ENCODE measurements at places on chromosomes 2 and 18.

DNA sequence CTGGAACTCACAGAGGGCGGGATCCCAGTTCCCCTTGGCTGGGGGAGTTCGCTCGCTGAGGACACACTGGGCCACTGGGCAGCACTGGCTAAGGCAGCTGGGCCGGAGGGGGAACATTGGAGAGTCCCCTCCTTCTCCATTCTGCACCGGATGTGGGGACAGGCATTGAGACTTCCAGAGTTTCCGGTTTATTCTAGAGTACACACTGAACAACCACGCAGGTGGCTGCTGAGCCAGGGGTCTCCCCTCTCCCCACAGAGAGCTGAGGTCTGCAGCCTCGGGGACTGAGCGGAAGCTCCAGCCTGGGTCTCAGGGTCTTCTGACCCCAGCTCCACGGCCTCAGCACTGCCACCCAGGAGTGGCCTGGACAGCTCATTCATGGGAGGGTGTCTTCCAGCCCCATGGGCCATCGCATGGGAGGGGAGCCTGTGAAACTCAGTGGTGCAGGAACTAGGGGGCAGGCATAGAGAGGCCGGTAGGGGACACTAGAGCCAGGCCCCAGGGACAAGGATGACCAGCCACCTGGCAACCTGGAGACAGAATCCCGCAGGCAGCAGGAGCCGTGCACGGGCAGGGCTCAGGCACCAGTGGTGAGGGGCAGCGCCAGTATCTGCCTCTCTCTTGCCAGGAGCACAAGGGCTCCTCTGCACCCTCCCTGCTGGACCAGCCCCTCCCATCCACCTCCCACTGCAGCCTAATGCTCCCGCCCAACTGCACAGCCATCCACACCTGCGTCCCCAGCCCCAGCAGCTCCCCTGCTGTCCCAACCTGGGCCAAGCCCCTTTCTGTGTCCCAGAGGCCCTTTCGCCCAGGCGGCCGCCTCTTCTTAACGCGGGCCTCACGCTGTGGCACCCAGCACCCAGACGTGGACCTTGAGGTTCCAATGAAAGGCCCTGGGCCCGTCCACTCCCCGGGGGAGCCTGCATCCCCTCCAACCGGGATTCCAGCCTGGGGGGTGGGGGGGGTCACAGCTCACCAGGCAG lies 45.1 kb upstream of the GPC1 start:
- H3K36me3 ChIP-seq, result no peaks in the 10 kb centered on the region
- no peak overlapping the region for H3K4me3 ChIP-seq
- DNase-seq, result no peak
- peaks cover 14% of the 10 kb centered on the region for H3K4me1 ChIP-seq
- H3K27ac ChIP-seq, result no peak overlapping the region

- no peaks in the 10 kb centered on the region for H3K27me3 ChIP-seq
- no peak overlapping the region for H3K4me3 ChIP-seq
- DNase-seq, result no peak
- no peaks in the 10 kb centered on the region for H3K36me3 ChIP-seq
- no peaks in the 10 kb centered on the region for H3K4me1 ChIP-seq
- no peak overlapping the region for H3K27ac ChIP-seq
These were observed 24.6 kb upstream of the OTOS start for GRCh38 chr2:240165034-240165433.

GRCh38 chr2:4539121-4539520 lies 835.7 kb downstream of the DCDC2C start:
- H3K4me3 ChIP-seq, result no peak overlapping the region
- H3K36me3 ChIP-seq, result no peaks in the 10 kb centered on the region
- no peaks in the 10 kb centered on the region for H3K4me1 ChIP-seq

DNA sequence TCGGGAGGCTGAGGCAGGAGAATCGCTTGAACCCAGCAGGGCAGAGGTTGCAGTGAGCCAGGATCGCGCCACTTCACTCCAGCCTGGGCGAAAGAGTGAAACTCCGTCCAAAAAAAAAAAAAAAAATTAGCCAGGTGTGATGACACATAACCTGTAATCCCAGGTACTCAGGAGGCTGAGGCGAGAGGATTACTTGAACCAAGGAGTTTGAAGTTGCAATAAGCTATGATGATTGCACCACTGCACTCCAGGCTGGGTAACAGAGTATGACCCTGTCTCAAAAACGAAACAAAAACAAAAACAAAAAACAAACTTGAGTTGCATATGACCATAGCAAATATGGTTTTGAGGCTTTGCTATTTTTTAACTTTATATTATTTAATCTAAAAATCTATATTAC lies 25.8 kb downstream of the SANBR start:
- peaks cover 2% of the 10 kb centered on the region for H3K36me3 ChIP-seq
- no peaks in the 10 kb centered on the region for H3K4me1 ChIP-seq
- DNase-seq, result no peak
- H3K4me3 ChIP-seq, result no peak overlapping the region
- H3K27ac ChIP-seq, result no peak overlapping the region
- no peaks in the 10 kb centered on the region for H3K27me3 ChIP-seq

DNA sequence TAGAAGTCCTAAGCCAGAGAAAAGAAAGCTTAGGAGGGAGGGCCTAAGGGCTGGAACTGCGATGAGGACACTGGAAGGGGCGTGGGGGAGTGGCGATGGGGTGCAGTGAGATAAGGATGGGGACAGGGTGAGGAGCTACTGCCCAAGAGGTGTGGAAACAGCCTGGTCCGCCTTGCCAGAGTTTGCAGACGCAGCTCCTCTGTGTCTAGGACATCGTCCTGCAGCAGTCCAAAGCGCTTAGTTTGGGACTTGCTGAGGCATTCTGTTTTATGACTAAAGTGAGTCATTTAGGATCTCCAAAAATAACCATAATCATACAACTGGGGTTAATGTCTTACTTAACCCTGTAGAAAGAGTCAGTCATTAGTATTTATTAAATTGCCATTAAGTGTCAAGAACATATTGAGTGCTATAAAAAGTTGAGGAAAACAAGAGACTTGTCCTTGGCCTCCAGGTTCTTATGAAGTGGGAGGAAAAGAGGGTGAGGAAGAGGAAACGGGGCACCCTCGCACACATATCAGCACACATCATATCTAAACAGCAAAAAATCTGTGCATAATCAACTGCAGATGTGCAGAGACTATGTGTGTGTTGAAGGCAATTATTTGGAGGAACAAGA lies 74.8 kb downstream of the CDK15 start:
- no peak overlapping the region for H3K4me3 ChIP-seq
- H3K4me1 ChIP-seq, result peaks cover 23% of the 10 kb centered on the region
- DNase-seq, result peak; percentile 36
- no peaks in the 10 kb centered on the region for H3K27me3 ChIP-seq
- H3K36me3 ChIP-seq, result no peaks in the 10 kb centered on the region

DNA sequence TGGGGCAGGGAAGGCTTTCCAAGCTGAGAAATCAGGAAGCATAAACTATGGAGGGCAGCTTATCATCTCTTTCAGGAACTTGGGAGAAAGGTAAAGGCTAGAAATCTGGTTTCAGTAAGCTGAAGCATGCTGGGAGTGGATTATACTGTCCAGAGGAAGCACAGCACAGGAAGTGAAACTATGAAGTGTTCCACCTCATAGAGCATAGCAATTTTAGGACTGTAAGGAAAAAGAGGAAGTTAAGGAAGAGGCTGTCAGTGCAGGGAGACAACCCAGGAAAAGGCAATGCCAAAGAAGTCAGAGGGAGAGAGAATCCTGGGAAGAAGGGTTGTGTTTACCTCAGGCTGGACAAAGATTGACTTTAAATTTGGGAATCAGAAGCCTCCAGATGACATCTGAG lies 51.9 kb downstream of the EFEMP1 start:
- H3K4me3 ChIP-seq, result no peak overlapping the region
- no peaks in the 10 kb centered on the region for H3K27me3 ChIP-seq
- no peak for DNase-seq
- no peak overlapping the region for H3K27ac ChIP-seq

DNA sequence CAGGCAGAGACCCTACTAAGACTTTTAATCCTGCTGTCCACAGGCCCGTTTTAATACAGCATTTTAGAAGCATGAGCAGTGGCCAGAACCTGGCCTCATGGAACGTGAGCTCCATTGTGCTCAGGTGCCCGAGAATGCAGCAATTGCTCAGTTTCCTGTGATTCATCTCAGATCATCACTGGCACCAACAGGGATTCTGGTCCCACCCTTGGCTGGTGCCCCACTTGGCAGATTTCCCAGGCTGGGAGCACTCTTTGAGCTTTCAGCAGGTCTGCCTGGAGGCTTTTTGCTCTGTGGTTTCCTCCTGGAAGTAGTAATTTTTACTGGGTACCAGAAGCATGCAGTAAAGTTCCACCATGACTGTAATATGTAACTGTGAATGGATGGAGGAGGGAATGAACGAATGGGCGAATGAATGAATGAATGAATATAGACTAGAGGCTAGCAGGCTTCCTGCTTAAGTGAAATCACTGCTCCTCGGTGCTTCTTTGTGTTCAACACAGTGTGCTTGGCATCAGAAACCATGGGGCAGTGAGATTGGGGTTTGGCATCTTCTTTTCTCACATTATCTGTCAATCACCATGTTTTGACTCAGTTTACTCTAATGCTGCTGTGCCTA lies 312.9 kb downstream of the PRKCE start:
- H3K36me3 ChIP-seq, result no peaks in the 10 kb centered on the region
- peaks cover 28% of the 10 kb centered on the region for H3K4me1 ChIP-seq
- no peaks in the 10 kb centered on the region for H3K27me3 ChIP-seq
- peak overlapping the region; percentile 19 for H3K27ac ChIP-seq
- H3K4me3 ChIP-seq, result no peak overlapping the region

DNA sequence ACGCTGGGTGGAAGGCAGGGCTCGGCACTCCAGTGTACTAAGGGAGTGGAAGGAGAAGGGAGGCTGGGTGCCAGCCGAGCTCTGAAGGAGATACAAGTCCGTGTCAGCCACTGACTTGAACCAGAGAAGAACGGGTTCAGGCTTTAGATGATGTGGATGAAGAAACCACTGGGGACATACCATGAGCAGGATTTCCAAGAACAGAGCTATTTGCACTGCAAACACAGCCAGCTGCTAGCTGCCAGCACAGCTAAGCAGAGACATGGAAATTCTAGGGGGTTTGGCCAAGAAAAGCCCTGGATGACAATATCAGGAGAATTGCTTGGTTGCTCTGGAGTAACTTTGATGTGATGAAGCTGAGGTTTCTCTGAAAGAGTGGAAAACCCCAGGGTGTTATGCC lies 5.2 kb downstream of the CD207 start:
- H3K27ac ChIP-seq, result no peak overlapping the region
- no peak overlapping the region for H3K4me3 ChIP-seq
- no peak for DNase-seq
- peaks cover 2% of the 10 kb centered on the region for H3K27me3 ChIP-seq

DNA sequence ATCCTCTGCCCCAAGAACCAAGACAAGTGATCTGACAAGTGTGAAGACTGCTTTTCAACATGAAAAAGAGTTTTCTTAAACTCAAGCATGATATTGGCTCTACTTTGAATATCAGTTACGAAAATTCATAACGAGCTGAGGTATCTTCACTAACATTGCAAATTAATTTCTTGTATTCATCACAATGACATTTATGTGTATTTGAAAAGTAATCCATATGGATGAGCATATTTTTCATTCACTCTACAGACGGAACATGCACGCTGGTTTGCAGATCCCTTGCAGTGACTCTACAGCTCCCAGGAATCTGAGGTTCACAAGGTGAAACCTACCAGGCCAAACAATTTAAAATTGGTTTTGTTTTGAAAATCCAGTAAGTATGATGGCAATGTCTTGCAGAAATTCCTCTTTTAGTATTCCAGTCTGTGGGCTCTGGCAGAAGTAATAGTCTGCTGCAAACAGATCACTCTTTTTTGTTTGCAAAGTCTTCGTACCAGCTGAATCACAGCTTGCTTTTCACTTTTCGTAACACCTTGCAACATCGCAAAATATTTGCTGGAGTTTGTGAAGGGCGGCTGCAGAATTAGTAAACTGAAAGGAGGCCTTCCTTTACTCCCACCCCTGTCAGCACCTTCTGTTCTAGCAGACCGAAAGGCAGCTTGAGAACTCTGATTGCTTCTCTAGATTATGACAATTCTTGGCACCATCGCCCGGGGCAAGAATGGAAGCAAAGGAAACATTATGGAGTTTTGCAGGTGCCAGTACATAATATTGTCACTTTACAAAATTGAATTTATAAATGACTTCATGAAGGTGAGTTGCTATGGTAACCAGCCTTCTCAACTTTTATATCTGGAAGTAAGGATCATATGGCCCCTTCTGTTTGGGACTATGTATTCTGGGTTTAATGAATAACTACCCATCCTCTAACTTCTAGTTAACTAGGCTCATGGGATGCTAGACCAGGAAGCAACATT lies 168.7 kb downstream of the TMEM247 start:
- H3K36me3 ChIP-seq, result no peaks in the 10 kb centered on the region
- H3K4me3 ChIP-seq, result no peak overlapping the region
- peaks cover 10% of the 10 kb centered on the region for H3K4me1 ChIP-seq
- H3K27me3 ChIP-seq, result no peaks in the 10 kb centered on the region
- DNase-seq, result peak; percentile 54

DNA sequence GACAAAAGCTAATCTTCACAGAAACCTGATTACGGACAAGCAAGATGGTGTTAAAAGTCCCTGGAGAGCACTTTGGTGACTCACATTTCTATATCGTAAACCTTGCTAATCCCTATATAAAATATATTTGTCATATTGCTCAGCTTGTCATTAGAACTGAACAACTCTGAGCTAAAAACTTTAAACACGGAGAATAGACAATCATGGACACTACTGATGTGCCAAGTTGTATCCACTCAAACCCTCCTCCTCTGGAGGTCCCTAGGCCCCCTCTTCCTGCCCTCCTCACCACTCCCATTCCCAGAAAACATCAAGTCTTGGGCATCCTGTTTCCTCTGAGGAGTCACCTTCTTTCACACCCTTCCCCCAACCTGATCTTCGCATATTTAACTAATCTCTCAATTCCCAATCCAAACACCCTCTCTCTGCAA lies 138.7 kb upstream of the PID1 start:
- peak overlapping the region; percentile 8 for H3K27ac ChIP-seq
- peaks cover 23% of the 10 kb centered on the region for H3K4me1 ChIP-seq
- H3K36me3 ChIP-seq, result no peaks in the 10 kb centered on the region
- DNase-seq, result peak; percentile 45

GRCh38 chr2:173822889-173823542 lies 142.2 kb downstream of the SP3 start:
- no peaks in the 10 kb centered on the region for H3K36me3 ChIP-seq
- no peaks in the 10 kb centered on the region for H3K4me1 ChIP-seq
- peaks cover 17% of the 10 kb centered on the region for H3K27me3 ChIP-seq
- no peak overlapping the region for H3K27ac ChIP-seq
- DNase-seq, result no peak

DNA sequence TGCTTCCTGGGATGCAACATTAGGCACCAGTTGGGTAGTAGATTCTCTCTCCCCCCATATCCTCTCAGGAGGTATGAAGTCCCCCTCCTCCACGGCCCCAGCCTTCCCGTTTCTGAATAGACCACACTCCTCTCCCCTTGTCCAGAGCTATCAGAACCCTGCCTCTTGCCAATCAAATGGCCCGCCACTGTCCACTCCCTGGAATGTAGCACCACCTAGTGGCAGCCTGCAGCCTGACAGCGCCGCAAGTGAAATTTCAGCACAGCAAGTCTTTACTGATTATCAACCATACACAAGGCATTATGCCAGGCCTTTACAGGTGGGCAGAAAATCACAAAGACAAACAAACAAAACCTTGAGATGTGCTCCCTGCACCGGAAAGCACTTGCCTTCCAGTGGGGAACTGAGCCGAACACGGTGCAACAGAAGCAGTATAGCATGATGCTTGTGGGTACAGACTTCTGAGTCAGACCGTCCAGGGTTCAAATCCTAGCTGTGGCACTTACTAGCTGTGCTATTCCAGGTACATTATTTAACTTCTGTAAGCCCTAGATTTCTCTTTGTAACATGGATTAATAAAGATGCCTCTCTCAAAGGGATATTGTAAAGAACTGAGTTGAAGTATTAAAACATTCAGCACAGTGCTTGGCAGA lies 174.0 kb downstream of the SMAD2 start:
- H3K36me3 ChIP-seq, result no peaks in the 10 kb centered on the region
- DNase-seq, result peak; percentile 25
- H3K4me1 ChIP-seq, result no peaks in the 10 kb centered on the region
- H3K4me3 ChIP-seq, result no peak overlapping the region
